ENCODE measurements at places on chromosomes 11 and 22. TPM values are rescaled to one million over a fixed set of nuclear protein-coding genes. Genes with fewer than 3 reads are reported as not detected.

The WNT11 gene
- total RNA-seq: not detected

The RAB3IL1 gene
- not detected for total RNA-seq

The POU2AF2 gene
- total RNA-seq: 0.14 TPM

- DNase-seq: no peak
Observed at GRCh38 chr22:48340727-48341709, 1486.7 kb downstream of the BRD1 start.

GRCh38 chr22:49894322-49895054 is 23.8 kb downstream of the ALG12 start:
- DNase-seq: no peak

DNA sequence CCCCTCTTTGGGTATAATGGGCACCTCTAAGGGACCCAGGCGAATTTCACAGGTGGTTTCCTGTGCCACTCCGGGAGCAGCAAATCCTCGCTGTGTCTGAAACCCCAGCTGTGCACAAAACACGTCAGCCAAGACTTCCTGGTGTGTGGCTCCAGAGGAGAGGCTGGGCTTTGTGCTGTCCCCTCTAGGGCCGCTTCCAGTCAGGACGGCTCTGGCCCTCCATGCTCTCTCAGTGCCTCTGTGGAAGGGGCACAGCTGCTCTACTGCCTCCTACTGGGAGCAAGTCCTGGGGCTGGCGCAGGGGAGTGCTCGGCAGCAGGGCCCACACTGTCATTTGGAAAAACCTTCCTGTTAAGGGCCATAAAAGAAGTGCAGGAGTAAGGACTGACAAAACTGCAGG is 23.7 kb upstream of the ARFGAP3 start:
- DNase-seq: no peak

GRCh38 chr11:1943576-1943975 is 3.6 kb upstream of the MRPL23 start:
- DNase-seq: peak; percentile 6

GRCh38 chr22:50439871-50440331 is 34.9 kb downstream of the SBF1 start:
- DNase-seq: no peak

- no peak for DNase-seq
Observed at GRCh38 chr11:62264004-62264403, 6.0 kb upstream of the SCGB2A2 start.

- DNase-seq: peak; percentile 53
Observed at GRCh38 chr11:8019314-8020243, 32.4 kb downstream of the EIF3F start.

- no peak for DNase-seq
Observed at GRCh38 chr11:69983897-69984438, 94.1 kb upstream of the ANO1 start.

- DNase-seq: no peak
Observed at GRCh38 chr11:12042215-12042676, 33.8 kb upstream of the DKK3 start.

GRCh38 chr22:42217019-42217751 is 53.3 kb downstream of the TCF20 start:
- peak; percentile 55 for DNase-seq

DNA sequence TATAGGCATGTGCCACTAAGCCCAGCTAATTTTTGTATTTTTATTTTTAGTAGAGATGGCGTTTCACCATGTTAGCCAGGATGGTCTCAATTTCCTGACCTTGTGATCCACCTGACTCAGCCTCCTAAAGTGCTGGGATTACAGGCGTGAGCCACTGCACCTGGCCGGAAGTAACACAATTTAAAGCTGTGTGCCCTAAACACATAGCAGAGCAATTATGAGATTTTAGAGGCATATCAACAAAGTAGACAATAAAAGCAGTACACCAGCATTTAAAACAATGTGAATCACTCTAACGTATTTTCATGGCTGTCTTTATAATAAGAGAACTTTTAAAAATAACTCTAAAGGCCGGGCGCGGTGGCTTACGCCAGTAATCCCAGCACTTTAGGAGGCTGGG is 42.4 kb downstream of the PRR14L start:
- DNase-seq: no peak

DNA sequence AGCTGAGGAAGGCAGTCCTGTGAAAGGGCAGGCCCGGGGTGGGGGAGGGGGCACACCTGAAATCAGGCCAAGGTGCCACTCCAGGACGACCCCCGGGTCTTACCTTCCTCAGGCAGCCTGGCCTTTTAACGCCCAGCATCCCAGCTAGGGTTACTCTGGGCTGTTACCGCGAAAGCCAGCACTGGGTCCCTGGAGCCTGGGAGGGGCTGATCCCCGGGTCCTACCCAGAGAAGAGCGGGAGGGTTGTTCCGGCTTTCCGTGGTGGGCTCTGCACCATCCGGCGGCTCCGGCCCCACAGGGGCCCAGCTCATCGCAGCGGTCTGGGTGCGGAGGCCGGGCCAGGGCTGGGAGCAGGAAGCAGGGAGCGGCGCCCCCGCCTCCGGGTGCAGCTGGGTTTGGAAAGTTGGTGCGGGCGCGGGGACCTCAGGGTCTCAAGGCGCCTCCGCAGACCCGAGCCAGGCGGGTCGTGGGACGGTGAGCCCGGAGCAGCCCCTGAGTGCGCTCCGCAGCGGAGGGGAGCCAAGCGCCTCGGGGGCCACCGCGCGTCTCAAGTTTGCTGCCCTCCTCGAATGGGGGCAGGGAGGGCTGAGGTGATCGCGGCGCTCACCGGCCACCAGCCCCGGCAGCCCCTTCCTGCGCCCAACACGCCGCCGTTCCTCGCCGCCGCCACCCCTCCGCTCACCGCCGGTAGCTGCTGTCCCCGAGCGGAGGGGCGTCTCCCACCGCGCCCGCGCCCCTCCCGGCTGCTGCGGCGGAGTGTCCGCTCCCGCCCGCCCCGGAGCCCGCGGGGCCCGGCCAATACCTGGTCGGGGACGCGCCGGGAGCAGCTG is 831 bp downstream of the CHST1 start:
- peak; percentile 17 for DNase-seq

Data from activated CD4-positive, alpha-beta T cell treated with anti-CD3 and anti-CD28 coated beads for 36 hours (primary cell).